ENCODE measurements at places on chromosomes 16 and 17. TPM values are rescaled to one million over a fixed set of nuclear protein-coding genes. Genes with fewer than 3 reads are reported as not detected.

Gene GHDC
- total RNA-seq = 19.9 TPM

Gene RETREG3
- 27.5 TPM for total RNA-seq

Gene COX10
- total RNA-seq = 20.9 TPM

Gene CDRT15
- total RNA-seq = not detected

Gene CRYBA1
- total RNA-seq = not detected

Gene CDIPT
- 83.3 TPM for total RNA-seq

Gene TEX19
- 0.41 TPM for total RNA-seq

Gene TEX14
- total RNA-seq = 0.36 TPM

Gene PRR29
- total RNA-seq = 0.31 TPM

Gene APOBR
- 0.08 TPM for total RNA-seq

Gene SRCIN1
- 2.4 TPM for total RNA-seq

Gene NGFR
- total RNA-seq = 0.85 TPM

Gene DCAKD
- 15.7 TPM for total RNA-seq

Gene ELMO3
- total RNA-seq = 1.7 TPM

Gene TNFRSF17
- not detected for total RNA-seq

Gene TBC1D16
- total RNA-seq = 19.0 TPM

Gene GRN
- total RNA-seq = 229 TPM

Gene C17orf78
- not detected for total RNA-seq

Gene TMEM238L
- not detected for total RNA-seq

Gene CHCT1
- 0.29 TPM for total RNA-seq

Gene KSR1
- total RNA-seq = 17.6 TPM

Gene CIITA
- total RNA-seq = 0.09 TPM

Gene LITAFD
- total RNA-seq = not detected

Gene RHBDL1
- 0.26 TPM for total RNA-seq

Gene CHST4
- not detected for total RNA-seq

Gene UTP18
- 70.7 TPM for total RNA-seq

Measured in A549 treated with dexamethasone at 1 μM for 4 hours (cell line).